ENCODE measurements at places on chromosomes 16 and 17.
A peak's percentile ranks its signal among the peaks of the same experiment; 100 is the strongest.

GRCh38 chr17:79565606-79566250, 45.1 kb downstream of the RBFOX3 start:
- DNase-seq = no peak

DNA sequence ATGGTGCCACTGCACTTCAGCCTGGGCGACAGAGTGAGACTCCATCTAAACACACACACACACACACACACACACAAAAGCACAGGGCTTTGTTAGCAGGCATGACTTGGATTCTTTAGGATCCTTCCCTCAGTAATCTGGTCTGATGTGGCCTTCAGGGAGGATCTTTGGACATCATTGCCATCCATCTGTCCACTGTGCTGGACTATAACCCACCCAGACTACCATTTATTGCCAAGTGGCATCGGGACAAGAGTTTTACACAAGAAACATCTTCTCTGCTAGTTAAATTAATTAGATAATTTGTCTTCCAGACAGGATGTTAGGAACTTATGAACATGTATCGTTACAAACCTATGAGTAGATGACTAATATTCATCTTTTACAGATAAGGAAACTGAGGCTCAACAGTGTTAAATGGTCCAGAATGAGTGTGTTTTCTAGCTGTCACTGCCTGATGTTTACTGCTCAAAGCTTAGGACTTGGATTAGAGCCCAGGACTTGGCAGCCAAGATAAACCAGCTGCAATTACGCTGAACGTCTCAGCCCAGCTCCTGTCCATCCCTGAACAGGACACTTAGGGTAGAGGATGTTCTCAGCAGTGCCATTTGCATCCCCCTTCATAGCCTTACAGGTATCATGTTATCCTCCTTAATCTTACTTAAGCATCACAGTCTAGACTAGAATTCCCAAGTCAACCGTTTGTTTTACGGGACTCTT, 285.8 kb downstream of the WWOX start:
- no peak for DNase-seq

DNA sequence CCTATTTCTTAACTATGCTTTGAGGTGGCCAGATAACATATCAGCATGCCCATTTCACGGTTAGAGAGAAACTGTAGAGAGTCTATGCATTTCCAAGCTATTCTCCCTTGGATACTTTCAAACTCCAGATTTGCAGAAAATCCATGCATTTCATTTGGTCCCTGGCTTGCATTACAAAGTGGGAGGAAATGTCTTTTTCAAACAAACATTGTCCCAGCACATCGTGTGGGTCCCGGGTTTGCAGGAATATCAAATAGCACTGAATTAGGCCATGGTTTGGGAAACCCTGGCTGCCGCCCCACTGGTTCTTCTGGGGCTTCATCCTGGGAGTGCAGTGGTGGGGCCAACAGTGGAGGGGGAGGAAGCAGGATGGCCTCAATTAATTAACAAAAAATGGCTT, 171.9 kb downstream of the IRX5 start:
- no peak for DNase-seq

DNA sequence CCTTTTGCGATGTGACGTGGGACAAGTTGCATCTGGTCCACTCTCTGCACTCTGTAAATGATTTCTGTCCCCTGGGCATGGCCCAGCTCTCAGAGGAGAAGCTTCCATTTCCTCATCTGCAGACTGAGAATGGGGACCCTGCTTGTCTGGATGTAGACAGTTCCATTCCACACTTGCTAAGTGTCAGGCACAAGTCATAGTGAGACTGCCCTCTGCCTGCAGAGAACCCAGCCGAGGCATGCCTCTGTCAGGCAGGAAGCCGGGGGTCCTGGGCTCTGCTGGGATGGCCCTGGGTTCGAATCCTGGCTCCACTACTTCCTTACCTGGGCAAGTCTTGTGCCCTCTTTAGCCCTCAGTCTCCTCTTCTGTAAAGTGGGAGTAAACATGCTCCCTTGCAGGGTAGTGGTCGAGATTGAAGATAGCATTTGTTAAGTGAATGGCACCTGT, 4.1 kb downstream of the MAP2K3 start:
- no peak for DNase-seq

- DNase-seq = no peak
Observed at GRCh38 chr16:4314532-4315185, 1.2 kb upstream of the GLIS2 start.

GRCh38 chr16:85613604-85614337, 649 bp downstream of the GSE1 start:
- peak; percentile 17 for DNase-seq

DNA sequence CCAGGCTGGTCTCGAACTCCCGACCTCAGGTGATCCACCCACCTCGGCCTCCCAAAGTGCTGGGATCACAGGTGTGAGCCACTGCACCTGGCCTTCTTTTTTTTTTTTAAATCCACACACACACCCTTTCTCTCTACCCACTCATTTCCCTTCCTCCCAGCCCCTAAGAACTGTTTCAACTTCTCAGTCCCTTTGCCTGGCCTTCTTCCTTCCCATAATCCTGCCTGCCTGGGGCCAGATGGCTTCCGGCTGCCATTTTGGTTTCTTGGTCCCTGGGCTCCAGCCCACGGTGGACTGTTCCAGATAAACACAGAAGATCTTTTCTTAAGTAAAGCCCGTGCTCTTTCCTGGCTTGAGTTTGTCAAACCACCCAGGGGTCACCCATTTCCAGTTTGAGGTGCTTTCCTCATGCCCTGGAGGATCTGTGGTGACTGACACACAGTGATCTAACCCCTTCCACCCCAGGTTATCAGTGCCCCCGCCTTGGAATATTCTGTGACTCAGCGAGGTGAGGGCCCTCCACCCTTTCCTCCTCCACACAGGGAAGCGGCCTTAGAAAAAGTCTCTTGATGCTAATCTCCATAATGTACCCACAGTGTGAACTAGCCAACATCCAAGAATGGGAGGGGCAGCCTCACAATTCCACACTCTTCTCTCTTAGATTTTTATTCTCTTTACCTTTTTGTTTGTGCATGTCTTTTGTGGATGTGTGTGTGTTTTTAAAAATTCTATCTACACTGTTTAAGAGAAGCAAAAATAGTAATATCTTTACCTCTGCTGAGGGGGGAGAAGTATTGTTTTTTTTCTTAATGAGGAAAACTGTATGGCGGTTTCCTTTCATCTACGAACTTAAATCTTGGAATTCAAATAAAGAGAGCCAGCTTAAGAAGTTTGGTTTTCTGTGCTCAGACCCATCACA, 60.0 kb downstream of the CRISPLD2 start:
- DNase-seq = no peak

DNA sequence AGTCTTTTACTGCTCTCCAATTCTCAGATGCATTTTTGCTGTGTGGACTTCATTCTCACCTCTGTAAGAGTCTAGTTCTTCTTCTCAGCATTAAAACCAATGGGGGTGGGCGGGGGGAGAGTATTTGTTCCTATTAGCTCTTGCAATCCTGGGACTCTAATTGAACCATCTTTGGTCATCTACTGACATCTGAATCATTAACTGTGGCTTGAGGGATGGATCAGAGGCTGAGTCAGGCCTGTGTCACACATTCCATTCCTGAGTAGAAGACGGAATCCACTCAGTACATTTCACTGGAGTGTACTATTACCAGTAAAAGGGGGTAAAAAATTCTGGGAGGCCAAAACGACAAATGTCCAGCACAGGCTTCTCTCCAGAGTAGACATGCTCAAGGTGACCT, 12.8 kb upstream of the ZNF23 start:
- DNase-seq = no peak

DNA sequence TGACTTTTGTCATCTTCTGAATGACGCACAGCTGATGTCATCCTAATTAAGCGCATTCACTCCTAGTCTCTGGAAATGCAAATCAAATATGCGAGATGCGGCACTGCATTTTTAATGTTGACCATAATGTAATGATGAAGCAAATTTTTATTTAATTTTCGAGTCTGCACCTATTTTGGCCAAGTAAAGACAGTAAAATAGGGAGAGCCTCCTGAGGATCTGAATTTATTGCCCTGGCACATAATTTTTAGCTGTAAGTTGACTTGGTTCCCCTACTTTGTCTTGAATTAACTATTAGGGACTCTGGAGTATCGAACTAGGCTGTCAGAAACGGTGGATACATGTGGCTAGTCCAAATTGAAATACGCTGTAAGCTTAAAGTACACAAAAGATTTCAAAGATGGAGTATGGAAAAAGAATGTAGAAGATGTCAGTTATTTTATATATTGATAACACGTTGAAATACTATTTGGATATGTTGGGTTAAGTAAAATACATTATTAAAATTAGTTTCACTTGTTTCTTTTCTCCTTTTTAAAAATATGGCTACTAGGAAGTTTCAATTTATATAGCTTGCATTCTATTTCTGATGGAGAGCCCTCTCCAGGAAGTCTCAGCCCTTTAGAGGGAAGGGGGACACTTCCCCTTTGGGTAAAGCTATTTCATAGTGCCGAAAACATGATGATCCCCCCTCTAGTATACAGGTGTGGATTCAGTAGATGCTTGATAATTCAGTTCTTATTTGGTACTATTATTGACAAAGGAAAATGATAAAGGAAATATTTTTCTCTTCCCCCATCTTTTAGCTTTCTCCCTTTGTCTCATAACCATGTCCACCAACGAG, 991 bp downstream of the KPNA2 start:
- DNase-seq = no peak

GRCh38 chr16:64615630-64616280, 506.1 kb downstream of the CDH11 start:
- DNase-seq = no peak

- DNase-seq = no peak
Observed at GRCh38 chr16:3045758-3046640, at the start of gene MMP25. MMP25 (plus strand) TSS chr16:3046561; CDS start chr16:3046918, 357 bp downstream.

- no peak for DNase-seq
Observed at GRCh38 chr17:59439741-59440211, 108.3 kb downstream of the YPEL2 start.

DNA sequence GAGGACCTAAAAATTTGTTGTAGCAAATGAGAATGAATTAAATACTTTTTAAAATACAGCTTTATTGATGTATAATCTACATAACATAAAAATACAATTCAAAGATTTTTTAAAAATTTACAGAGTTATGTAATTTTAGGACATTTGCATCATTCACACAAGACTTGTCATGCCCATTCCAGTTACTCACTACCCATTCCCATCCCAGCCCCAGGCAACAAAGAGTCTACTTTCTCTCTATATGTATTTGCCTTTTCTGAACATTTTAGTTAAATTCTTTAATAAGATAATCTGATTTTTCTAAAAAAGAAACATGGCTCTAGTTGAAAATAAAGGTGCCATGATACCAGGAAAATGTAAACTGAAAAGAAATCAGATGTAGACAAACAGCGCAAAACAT, 354.2 kb downstream of the PMP22 start:
- no peak for DNase-seq

- no peak for DNase-seq
Observed at GRCh38 chr17:8964801-8965393, 610 bp downstream of the PIK3R5 start.

- DNase-seq = no peak
Observed at GRCh38 chr16:64132759-64133361, 989.0 kb downstream of the CDH11 start.

GRCh38 chr17:40068917-40069750, 6.4 kb downstream of the THRA start:
- DNase-seq = peak; percentile 61

DNA sequence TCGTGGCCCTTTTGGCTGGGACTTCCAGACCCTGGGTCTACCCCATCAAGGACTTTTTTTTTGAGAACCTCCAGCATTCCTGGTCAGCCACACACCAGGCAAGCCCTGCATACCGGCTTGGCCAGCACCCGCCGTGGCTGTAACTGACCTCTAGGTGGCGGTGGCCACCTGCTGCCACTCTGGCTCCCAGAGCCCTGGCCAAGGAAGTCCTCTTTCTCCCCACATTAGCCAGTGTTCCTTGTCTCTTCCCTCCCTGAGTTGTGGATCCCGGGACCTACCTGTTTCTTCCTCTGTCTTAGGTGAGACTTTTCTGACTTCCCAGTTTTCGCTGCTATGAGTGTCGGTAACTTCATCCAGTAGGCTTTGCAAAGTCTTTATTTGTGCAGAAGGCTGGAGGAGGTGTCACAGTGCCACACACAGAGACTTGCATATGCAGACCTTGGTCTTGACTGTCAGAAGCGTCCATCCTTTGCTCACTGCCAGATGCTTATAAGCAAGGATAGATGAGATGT, 348.3 kb downstream of the CPPED1 start:
- DNase-seq = no peak

DNA sequence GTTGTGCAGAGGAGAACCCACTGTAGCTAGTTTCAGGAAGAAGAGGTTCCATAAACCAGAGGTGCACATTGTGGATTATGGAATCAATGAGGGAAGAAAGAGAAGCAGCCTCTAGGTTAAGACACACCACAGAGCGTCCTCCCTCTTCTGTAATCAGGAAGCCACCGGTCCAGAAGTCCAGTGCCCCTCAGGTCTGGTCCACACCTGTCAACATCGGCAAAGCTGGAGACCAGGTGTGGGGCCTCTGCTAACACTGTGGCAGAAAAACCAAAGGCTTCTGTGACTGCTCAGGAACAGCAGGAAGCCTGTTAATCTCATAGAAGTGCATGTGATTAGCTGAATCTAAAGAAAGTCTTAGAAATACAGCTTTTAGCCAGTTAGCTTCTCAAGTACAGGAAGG, 23.3 kb downstream of the LIMD2 start:
- DNase-seq = no peak

- DNase-seq = no peak
Observed at GRCh38 chr16:74522160-74522559, 84.8 kb downstream of the GLG1 start.

DNA sequence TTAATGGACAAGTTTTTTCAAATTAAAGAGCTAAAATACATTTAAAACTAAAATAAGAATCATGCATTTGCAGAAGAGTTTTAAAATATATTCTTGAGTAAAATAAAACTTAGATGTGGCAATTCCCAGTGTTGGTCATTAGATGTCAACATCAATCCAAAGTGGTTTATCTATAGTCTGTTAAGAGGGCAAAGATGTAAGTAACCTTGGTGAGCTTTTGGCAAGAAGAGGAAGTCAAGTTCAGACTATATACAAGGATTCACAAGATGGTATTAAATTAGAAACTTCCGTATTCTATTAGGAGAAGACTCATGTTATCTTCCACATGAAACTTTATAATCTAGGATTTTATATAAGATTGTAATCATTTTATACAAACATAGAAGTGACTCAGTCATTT, 73.1 kb downstream of the CEP95 start:
- no peak for DNase-seq

GRCh38 chr17:42989726-42990652, 8.2 kb upstream of the RPL27 start:
- no peak for DNase-seq

- no peak for DNase-seq
Observed at GRCh38 chr16:58493756-58494431, 6.0 kb upstream of the NDRG4 start.

Data from stimulated activated CD8-positive, alpha-beta memory T cell treated with anti-CD3 and anti-CD28 coated beads, Interleukin-15, amount 100 ng/mL, for 4 hours (primary cell).